ENCODE measurements at places on chromosomes 7 and 10. TPM values are rescaled to one million over a fixed set of nuclear protein-coding genes. Genes with fewer than 3 reads are reported as not detected.

- peak; percentile 5 for DNase-seq
These were observed 38.5 kb downstream of the CRTAC1 start for GRCh38 chr10:97991871-97992270.

GRCh38 chr10:17673471-17674061, 29.6 kb downstream of the STAM start:
- peak; percentile 89 for DNase-seq

GRCh38 chr10:14259696-14260566, 70.8 kb downstream of the FRMD4A start:
- DNase-seq, result no peak

- no peak for DNase-seq
These were observed 604.7 kb upstream of the MKI67 start for GRCh38 chr10:128730922-128731321.

- no peak for DNase-seq
These were observed 187.2 kb upstream of the CELF2 start for GRCh38 chr10:10830293-10830986.

- no peak for DNase-seq
These were observed 100.5 kb downstream of the FGFR2 start for GRCh38 chr10:121497513-121498470.

DNA sequence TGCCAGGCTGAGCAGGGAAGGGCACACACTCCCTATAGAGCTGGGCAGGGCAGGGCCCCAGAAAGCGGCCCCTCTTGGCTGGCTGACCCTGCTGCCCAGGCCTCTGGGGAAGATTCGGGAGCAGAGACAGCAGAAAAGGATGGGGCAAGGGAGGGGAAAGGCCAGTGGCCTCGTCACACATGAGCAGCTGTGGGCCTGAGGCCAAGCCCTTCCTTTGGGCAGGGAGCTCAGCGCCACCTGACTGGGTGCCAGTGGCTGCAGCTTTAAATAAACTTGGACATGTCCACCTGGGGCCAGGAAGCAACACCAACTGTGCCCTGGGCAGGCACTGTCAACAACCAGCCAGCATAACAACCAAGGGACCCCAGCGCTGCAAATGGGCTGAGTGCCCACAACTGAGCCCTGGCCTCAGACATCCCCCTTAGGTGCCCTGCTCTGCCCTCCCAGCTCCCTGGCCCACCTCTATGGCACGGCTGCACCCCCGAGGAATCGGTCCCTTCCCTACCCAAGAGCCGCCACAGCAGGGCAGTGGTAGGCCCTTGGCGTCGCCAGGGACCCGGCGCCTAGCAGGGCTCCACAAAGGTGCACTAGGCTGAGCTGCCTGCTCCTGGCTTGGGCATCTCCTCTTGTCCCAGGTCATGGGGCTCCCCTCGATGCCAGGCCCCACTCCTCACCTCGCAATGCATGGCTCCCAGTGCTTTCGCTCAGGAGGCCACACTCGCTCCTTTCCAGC, 2.6 kb downstream of the CAMK2B start:
- DNase-seq, result no peak

DNA sequence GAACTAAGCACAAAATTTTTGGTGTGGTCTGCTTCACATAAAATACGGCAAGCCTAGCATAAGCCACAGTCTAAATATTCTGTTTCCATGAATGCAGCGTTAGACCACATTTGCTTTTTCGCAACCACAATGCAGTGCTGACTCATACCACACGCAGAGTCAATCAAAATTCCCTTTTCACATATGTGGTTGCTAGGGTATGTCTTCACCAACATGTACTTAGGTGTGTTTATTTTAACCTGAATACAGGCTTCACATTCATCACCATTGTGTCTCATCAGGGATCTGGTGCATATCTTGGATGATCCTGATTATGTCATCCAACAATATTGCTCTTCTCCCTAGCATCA, 90.8 kb downstream of the CHN2 start:
- DNase-seq, result peak; percentile 54

DNA sequence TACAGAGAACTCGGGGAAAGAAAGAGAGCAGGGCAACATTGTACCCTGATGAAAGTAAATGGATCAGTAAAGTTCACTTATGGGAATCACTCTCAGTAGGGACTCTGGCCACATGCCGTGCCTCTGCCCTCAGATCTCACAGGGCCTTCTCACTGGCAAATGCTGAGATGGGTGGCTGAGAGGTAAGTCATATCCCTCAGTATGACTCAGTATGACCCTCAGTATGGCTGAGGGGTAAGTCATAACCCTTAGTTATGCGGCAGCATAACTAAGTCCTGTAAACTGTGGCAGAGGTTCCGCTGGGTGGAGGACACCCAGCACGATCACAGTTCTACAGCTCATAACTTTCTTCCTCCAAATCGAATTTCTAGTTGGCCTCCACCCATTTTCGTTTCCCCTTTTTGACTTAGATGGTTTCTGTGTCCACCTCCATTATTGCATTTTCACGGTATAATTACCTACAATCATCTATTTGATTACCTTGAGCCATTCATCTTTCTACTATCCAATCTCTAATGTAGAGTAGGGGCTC, 26.5 kb upstream of the WNT16 start:
- DNase-seq, result peak; percentile 70

GRCh38 chr7:88075216-88075615, 141.2 kb downstream of the ADAM22 start:
- DNase-seq, result no peak

DNA sequence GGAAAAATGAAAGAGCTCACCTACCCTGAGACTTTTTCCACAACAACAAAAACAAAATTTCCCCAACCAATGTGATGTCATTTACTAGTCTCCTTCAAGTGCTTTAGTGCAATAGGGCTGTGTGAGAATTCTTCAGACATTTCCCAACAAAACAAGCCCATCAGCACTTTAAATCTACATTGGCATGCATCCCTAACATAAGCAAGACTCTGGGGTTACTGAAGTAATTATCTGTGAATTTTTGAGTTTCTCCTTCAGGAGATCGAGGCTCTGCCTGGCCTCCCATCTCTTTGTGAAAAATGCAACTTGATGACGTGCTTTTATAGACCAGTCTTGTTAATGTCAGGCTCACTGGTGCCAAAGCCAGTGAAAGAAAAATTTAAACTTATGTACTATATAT, 255.6 kb downstream of the GFRA1 start:
- no peak for DNase-seq

ACBD7 gene
- total RNA-seq, result 1.5 TPM

SOSTDC1 gene
- total RNA-seq, result not detected

CPN1 gene
- total RNA-seq, result not detected

C10orf105 gene
- total RNA-seq, result not detected

ITPRID1 gene
- total RNA-seq, result not detected

NEUROD6 gene
- total RNA-seq, result not detected

PDE6C gene
- not detected for total RNA-seq

SP8 gene
- total RNA-seq, result 1.5 TPM

Measured in MG63 (cell line).